ENCODE measurements at places on chromosomes 3 and 15.

- no peak for DNase-seq
Measured at GRCh38 chr15:50353251-50353974, 1.6 kb downstream of the GABPB1 start.

- DNase-seq: no peak
Measured at GRCh38 chr3:117844676-117845075, 1135.1 kb downstream of the TUSC7 start.

GRCh38 chr3:121835465-121835801 is 424 bp downstream of the EAF2 start:
- DNase-seq: no peak

DNA sequence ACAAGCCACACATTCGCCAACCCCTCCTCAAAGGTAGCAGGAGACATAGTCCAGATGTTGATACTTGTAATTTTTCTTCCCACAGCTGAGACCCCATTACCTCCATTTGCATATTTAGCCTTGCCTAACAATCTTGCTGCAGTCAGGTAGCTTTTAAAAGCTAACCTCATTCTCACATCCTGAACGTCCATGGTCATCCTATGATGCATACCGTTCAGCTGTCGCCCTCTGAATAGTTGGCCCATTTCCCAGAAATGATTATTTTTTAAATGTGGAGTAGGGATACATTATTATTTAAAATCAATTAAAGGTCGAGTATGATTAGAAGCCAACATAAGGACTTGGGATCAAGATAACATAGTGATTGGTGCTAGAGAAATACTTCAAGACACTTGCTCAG is 165.0 kb downstream of the MEX3B start:
- DNase-seq: no peak

DNA sequence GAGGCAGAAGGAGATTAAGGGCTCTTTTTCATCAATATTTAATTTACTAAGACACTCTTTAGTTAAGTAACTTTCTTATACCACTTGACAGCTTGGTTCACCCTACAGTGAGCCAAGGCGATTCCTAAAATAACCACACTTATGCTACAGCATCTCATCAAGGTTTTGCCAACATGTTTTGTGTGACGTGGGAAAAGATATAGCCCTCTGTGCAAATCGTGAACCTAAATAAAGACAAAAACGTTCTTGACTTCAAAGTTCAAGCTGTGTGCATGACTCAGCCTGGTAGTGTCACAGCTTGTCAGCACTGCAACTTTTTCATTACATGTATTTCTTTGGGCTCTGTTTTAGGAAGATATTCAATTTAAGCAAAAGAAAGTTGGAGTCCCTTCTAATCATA is 297.0 kb upstream of the EPHA3 start:
- DNase-seq: no peak

DNA sequence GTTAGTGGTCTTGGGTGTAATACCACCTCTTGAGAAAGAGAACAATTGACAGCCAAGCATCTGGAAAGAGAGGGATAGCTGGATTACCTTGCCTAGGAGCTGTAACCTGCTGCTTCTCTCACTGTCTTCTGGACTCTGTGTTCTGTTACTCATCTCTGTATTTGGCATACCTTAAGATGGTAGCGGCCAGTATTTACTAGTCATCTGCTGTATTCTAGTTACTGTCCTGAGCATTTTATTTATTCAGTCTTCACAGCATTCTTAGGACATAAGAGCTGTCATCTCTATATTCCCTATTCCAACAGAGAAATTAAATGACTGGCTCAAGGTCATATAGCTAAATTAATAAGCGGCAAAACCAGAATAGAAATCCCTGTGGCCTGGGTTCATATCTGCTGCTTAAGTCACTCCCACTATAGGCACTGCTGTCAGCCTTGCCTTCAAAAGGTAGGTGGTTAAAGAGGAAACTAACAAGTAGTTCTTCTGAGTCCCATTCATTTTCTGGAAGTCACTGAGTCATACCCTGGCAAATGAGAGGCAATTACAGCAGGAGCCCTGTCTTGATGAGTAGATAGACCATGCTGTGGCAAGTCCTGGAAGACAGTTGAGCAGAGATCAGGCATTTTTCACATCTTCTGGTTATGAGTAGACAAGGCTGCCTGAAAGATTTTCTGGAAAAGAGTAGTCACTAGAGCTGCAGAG is 68.2 kb downstream of the RAB7A start:
- DNase-seq: no peak

GRCh38 chr3:134709561-134710312 is 58.9 kb upstream of the KY start:
- DNase-seq: no peak

- no peak for DNase-seq
Measured at GRCh38 chr3:56269755-56270535, 198.3 kb downstream of the ERC2 start.

GRCh38 chr3:123768480-123769355 is 115.4 kb downstream of the MYLK start:
- DNase-seq: no peak

DNA sequence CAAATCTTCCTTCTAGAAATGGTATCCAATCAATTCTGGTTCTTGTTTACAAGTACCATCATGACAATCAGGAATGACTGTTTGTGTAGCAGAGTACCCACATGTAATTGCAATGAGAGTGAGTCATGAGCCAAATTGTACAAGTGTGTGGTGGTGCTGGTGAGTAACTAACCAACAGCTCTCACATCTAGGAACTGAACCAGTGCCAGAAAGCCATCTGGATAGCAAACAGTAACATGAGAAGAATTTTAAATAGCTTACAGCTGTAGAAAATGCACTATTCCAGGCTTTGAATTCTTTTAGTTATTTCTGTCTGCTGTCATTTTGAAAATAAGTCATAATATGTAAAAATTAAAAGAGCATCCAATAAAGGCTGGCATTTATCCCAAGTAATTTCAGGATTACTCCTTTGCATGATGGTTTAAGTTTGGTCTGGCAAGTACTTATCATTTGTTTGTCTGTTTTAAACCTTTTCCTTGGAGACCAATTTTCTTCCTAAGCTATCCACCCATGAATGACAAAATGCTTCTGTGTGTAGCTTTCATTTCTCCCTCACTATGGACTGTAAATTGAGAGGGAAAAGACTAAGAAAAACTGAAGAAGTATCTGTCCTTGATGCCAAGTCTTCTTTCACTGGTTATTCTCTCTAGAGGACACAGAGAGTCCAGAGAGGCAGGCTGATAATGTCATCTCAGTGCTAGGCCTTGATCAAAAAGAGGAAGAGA is 60.0 kb downstream of the PIK3CB start:
- DNase-seq: peak; percentile 32

DNA sequence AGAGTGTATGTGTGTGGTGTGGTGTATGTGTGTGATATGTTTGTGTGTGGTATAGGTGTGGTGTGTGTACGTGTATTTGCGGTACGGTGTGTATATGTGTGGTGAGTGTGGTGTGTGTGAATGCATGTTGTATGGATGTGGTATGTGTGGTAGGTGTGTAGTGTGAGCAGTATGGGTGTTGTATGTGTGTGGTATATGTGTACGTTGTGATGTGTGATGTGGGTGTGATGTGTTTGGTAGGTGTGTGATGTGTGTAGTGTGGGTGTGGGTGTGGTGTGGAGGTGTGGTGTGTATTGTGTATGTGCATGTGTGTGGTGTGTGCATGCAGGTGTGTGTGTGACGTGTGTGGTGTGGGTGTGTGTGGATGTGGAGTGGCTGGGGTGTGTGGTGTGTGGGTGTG is 58.7 kb downstream of the EFCAB12 start:
- DNase-seq: no peak

DNA sequence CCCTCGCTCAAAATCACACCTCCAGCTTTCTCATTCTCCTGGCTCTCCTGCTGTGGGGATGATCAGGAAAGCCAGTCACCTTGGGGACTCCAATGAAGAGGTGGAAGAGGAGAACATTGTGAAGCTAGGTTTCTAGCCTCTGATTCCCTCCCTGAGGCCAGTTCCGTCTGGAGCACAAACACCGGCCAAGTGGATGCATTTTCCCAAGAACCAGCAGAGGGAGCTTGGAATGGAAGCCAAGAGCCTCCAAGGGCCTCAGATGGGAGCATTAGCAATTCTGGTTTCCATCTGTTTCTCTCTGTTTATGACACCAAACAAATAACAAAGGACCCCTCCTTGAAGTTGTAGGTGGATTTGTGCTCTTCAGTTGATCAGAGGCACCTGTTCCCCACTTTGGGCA is 40.6 kb upstream of the NMNAT3 start:
- no peak for DNase-seq

DNA sequence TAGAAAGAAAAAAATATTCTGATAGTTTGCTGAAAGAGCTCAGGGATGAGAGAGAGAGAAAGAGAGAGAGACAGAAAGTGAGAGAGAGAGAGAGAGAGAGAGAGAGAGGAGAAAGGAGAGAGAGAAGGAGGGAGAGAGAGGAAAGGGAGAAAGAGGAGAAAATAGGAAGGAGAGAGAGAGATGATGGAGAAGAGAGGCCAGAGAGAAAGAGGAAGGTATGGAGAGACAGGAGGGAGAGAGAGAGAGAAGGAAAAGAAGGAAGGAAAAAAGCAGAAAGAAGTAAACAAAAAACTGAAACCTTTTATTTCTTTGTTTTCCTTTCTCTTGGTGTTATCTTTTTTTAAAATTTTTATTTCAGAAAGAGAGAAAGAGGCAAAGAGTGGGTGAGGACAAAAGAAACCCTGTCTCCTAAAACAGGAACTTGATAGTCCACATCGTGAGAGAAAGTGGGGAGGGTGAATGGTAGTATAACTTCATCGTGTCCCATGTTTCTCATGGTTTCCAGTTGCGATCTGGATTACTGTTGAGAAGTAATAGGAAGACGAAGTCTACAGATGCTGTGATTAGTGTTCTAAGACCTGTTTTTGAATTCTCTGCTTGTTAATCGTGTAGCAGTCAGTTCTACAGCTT is 279.7 kb downstream of the LPP start:
- DNase-seq: no peak

DNA sequence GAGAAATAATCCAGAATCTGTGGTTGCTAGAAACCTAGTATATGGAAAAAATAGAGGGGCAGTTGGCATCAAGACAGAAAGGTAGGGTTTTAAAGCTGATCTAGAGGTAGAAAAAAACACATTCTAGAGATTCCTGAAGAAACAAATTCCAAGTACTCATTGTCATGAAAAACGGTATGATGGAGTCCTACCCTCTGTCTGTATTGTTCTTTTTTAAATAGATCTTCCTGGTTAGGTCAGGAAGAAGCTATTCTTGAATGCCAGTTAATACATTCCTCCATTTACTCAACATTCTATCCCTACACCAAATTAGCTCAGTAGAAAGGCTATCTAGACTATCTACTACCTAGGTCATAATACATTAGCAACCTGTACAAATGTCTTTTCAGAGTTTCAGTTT is 364.7 kb downstream of the FHIT start:
- no peak for DNase-seq

GRCh38 chr3:35776346-35776745 is 137.0 kb downstream of the ARPP21 start:
- DNase-seq: no peak

DNA sequence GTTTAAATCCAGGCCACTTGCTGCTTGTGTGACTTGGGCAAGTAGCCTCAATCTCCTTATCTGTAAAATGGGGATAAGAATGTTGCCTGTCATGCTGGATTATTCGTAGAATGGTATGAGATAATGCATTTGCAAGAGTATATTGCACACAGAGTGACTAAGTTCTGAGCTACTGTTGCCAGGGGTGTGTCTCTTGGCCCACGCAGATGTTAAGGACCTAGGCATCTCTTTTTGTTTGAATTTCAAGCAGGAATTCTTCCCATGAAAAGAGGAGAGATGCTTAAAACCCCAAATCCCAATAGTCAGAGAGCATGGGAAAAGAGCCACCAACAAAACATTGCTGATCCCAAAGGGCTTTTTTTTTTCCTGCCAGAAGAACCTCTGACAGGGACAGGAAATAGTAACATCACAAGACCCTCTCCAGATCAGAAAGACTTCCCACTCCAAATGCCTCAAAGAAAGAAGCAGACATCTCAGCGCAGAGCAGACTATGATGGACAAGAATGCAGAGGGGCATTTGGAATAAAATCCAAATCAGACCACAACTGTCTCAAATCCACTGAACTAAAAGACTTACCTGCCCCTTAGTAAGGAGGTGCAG is 90.5 kb downstream of the MRPL46 start:
- DNase-seq: no peak

GRCh38 chr3:54433846-54434245 is 311.5 kb downstream of the CACNA2D3 start:
- DNase-seq: no peak

GRCh38 chr3:100003609-100004503 is 110.4 kb downstream of the FILIP1L start:
- no peak for DNase-seq

DNA sequence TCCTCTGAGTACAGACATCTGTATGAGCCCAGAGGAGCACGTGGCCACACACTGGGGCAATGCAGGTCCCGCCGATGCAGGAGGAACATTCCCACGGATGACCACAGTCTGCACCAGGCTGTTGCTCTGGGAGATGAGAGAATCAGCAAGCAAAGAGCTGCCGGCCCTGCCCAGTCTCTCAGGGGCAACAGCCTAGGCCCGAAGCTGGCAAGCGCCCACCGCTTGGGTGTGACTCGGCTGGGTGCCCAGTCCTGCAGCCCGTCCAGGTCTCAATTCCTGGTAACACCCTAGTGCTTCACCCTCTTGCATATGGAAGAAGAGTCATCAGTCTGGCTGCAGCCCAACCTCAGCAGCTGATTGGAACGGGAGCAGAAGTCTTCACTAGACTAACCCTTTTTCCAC is 153.7 kb upstream of the HES1 start:
- DNase-seq: no peak

GRCh38 chr15:25094519-25094918 is 139.7 kb downstream of the SNRPN start:
- no peak for DNase-seq

DNA sequence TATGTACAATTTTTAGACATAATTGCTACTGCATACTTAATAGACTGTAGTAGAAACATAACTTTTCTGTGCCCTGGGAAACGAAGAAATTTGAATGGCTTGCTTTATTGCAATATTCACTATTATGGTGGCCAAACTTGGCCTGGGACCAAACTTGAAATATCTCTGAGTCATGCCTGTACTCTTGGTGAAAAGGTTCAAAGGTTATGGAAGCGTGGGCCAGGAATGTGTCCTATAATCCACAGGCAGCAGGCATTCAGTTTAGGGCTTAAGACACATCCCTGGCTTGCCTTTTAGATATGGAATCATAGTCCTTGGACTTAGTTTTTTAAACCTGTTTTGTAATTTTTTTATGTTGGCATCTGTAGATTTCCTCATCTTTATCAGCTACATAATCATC is 124.3 kb downstream of the LRIG1 start:
- no peak for DNase-seq

DNA sequence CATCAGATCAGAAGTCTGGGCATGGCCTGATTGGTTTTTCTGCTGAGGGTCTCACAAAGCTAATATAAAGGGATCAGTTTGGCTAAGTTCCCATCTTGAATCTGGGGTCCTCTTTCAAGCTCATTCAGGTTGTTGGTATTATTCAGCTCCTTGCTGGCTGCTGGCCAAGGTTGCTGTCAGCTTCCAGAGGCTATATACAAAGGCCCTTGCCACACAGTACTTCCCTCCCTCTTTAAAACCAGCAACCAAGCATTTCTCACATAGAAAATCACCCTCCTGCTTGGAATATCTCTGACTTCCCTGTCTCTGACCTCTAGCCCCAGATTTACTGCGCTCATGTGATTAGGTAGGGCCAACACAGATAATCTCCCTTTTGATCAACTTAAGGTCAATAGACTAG is 442.9 kb downstream of the ERC2 start:
- DNase-seq: no peak

GRCh38 chr15:58147171-58147611 is 9.0 kb downstream of the AQP9 start:
- DNase-seq: no peak

Data from NCI-H187 treated with DMSO at 0.1 percent for 48 hours (cell line).